ENCODE measurements at places on chromosomes 3 and 15.

GRCh38 chr15:39130556-39131379 lies 450.1 kb upstream of the THBS1 start:
- DNase-seq: no peak

DNA sequence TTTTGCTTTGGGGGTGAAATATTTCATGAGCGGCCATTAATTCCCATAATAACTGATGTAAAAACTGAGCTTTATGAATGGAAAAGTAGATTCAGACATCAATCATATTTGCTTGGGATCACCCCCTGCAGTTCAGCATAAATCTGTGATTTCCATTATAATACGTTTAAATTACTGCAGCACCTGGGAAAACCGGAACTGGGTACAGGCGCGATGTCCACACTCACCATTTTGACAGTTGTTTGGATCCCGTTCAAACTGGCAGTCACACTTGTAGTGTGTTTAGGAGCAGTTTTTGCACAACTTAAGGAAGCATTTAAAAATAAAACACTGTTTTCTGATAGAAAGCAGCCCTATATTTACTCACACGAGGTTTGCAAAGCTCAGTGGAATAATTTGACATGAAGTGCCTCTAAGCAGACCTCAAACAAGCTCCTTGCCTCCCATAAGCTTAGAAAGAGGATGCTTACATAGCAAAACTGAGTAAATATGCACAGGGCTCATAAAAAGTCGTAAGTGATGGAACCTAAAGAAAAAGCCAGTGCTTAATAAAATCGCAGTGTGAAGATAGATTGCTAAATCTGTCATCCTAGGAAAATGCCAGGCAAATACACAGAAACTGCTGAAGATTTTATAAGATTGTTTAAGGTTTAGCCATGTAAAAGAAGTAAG lies 377.6 kb downstream of the PTPRG start:
- no peak for DNase-seq

- no peak for DNase-seq
Measured at GRCh38 chr3:138785951-138786350, 48.8 kb downstream of the PIK3CB start.

DNA sequence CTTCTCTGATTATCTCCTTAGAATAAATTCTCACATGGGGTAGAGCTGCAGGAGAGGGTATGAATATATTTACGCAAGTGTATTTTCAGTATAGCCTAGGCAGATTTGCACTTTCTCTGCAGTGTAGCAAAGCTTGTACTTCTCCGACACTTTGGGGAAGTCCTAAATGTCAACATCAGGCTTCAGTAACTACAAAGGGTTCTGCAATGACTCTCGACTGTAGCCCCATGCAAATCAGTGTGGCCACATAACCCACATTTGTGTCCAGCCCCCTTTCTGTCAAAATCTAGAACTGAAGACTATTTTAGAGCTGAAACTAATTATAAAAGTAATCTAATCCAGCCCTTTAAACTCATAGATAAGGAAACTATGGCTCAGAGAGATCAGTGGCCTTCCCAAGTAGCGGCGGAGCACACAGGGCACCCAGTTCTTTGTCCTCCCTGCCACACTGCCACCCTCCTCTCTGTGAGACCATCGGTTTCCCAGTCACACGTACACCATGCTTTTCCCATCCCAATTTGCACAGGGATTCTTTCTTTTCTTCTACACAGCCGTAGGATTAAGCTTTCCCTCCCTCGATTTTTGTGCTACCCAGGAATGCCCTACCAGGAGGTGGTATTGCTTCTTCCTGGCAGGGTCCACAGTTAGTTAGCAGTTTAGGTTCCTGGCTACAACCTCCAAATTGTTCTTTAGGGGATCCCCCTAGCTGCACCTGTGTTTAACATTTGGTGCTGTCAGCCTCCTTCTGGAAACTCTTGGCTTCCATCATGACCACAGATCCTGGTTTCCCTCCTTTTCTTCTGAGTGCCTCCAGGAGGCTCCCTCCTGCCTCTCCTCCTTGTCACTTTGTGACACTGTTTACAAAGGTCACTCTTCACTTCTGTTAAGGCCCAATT lies 22.9 kb downstream of the MRAS start:
- no peak for DNase-seq

GRCh38 chr3:37147666-37148065 lies 26.7 kb downstream of the LRRFIP2 start:
- DNase-seq: no peak

- DNase-seq: peak; percentile 97
Measured at GRCh38 chr3:149454746-149455145, 19.8 kb upstream of the TM4SF4 start.

- peak; percentile 76 for DNase-seq
Measured at GRCh38 chr3:184145111-184145524, 10.0 kb downstream of the EIF2B5 start.

DNA sequence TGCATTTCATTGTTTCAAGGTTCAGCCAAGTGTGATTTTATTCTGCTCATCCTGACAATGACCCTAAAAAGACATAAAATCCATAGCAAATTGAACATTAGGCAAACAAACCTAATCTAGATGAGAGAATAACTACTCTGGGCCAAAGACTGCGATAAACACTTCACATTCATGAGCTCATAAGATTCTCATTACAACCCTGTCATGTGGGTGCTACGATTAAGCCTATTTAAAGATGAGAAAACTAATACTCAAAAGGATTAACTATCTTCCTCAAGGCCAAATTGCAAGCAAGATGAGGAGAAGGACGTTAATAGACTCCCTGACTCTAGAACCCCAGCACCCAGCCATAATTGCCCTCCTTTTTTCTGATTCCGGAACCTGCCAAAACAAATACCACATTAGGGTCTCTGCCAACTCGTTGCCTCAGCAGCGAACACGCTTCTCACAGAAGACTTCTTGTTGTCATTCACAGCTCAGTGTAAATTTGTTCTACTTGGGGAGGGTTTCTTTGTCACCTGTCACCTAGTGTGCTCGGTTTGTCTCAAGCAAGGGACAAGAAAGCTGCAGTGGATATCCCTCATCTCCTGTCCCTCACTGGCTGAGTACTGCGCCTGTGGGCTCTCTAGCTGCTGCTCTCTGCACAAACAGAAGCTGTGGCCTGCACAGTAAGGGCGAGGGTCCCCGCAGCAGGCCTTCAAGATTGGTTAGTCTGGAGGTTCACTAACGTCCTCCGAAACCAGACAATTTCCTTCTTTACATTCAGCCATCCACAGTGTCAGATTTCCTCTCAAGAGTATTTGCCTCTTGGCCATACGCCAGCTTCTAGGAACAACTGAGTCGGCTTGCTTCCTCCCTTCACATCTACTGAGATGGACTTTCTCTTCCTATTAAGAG lies 200.0 kb upstream of the UBE2E2 start:
- DNase-seq: no peak

- DNase-seq: no peak
Measured at GRCh38 chr15:74383286-74383685, 15.8 kb upstream of the CYP11A1 start.

DNA sequence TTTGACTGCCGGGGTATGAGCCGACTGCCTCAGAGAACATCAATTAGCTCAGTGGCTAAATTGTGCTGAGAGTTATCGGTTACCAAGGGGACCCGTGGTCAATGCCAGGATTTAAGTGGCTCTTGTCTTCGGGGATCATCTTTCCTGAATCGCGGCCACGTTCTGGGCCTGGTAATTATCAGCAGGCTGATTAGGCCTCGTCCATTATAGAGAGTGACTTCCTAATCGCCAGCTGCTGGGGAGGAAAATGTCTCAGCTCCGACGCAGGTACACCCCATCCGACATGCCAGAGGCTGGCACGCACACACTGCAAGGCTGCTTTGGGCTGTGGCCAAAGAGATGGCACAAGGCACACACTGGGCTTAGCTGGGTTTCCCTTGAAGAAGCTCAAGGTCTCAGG lies 10.6 kb downstream of the TRH start:
- no peak for DNase-seq

DNA sequence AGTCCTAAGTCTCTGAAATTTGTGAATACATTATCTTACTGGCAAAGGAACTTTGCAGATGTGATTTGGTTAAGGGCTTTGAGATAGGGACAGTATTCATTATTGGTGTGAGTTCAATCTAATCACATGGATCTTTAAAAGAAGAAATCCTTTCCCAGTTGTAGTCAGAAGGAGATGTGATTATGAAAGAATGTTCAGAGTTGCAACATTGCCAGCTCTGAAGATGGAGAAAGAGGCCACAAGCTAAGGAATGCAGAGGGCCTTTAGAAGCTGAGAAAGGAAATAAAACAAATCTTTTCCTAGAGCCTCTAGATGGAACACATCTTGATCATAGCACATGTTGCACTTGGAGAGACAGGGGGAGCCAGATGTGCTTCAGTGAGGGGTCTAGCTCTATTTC lies 27.7 kb upstream of the SIAH2 start:
- no peak for DNase-seq

DNA sequence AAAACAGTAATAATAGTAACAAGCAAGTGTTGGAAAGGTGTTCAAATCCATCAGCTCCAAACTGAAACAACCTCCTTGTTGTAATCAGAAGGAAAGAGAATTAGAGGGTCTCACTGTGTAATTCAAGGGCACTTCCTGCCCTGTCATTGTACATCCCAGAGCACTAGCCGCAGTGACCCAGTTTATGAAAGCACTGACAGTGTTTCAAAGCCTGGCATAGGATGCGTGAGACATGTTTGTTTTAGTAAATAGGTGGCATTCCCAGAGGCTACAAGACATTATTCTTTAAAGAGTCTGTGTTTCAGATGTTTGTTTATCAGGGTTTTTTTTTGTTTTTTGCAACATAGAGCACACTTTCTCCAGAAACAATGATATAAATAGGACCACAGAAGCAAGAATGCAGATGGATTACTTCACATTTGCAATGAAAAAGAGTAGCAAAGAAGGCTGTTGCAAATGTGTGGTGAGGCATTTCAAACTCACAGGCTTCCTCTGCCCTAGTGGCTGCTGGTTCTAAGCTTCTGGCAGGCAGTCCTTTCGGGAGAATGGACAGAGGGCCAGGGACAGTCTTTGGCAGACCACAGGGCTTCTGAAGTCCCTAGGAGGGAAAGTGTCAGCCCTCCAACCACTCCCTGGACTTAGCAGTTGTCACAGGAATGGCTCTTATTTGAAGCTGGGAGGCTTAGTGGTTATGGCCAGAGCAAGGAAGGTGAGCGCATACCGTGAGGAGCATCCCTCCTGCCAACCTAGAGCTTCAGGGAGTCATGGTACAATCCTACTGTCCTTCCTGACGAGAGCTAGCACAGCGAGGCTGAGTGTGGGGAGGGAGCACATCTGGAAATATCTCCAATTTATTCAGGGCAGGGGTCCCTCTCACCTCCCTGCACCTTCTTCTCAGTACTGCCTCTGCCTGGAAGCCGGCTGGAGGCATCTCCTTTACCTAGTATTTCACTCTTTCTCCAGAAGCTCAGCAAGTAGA lies 31.4 kb upstream of the TIPARP start:
- DNase-seq: no peak

GRCh38 chr3:71581457-71582035 lies 2.0 kb downstream of the FOXP1 start:
- peak; percentile 13 for DNase-seq

DNA sequence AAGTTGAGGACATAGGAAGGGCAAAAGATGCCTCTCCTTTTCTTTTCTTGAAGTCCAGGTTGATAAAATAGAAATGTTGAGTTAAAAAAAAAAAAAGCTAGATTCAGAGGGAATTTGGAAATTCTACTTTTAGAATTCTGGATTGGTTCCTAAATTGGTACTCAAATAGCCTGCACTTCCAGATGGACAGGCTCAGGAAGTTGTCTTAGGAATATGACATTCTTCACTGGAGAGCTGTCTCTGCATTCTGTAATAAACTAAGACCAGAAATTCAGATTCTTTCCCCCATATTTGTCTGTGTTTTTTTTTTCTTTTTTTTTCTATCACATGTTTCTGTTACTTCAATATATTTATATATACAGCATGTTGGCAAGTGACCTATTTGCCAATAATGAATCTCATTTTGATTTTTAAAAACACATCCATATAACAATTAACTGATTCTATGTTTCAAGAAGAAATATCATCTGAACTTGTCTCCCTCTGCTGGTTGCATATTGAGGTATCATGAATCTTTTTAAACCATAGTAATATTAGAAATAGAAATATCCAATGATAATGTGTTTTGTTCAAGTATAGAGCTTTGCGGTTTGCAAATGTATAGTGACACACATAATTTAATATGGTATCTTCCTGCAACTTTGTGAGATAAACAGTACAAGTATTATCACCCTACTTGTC lies 8.5 kb upstream of the LSAMP start:
- DNase-seq: no peak

DNA sequence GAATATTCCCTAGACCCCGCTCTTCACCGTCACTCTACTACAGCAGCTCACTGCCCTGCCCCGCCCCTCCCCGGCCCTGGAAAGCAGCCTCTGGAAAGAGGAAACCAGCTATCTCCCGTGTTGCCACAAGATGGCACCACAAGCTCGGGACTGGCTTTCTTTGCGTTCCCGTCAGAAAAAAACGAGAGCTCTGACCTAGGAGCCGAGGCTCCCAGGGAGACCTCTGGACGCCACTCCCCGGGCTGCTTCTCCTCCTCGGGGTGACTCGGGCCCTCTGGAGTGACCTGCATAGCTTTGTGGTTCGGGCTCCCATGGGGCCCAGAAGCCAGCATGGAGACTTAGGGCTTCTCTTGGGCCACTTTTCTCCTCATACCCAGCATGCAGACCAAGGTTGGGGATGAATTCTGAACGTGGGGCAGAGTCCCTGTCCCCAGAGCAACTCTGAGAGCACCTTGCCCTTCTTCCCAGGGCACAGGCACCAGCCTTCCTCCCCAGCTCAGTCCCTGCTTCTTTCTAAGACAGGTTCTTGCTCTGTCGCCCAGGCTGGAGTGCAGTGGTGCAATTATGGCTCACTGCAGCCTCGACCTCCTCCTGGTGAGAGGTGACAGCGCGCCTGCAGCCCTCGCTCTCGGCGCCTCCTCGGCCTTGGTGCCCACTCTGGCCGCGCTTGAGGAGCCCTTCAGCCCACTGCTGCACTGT lies 19.0 kb downstream of the STOML1 start:
- DNase-seq: peak; percentile 66

GRCh38 chr15:100166313-100166712 lies 175.5 kb downstream of the ADAMTS17 start:
- DNase-seq: no peak

DNA sequence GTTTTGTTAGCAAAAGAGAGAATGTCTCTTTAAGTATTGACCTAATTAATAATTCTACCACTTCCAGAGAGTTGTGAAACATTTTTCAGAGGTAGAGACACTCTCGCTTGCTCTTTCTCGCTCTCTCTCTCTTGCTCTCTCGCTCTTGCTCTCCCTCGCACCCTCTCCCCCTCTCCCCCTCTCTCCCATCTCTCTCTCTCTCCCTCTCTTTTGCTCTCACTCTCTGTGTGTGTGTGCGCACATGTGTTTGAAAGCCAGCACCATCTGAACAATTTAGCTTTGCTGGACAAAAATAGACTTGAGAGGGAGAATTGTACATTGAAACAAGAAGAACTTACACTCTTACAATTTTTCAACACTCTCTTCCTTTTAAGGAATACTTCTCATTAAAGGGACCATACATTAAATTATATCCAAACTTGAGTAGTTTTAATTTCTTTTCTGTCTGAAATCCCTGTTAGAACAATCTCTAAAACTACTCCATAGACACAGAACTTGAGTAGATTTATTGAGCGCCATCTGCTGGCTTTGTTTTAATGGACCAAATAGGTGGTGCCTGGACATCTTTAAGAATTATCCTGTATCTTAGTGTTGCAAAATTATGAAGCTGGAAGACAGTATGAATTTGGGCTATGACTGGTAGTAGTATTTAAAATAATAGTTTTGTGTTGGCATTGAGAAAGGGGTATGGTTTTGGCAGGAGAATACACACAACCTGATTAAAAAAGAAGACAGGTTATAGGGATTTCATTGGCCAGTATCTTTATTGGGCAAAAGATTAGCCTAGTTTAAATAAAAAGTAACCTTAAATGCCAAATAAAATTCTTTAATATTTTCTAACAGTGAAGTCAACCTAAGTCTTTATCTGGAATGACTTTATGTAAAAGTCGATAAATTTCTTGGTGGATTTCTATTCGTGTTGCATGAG lies 124.6 kb downstream of the AKAP13 start:
- peak; percentile 19 for DNase-seq

Data from NCI-H226 (cell line).